Coronary artery (tissue), 2 donors: ENCODE measurements at places on chromosomes 5 and 9.

GRCh38 chr5:7941692-7942091, 72.7 kb downstream of the MTRR start:
- no peak for DNase-seq

DNA sequence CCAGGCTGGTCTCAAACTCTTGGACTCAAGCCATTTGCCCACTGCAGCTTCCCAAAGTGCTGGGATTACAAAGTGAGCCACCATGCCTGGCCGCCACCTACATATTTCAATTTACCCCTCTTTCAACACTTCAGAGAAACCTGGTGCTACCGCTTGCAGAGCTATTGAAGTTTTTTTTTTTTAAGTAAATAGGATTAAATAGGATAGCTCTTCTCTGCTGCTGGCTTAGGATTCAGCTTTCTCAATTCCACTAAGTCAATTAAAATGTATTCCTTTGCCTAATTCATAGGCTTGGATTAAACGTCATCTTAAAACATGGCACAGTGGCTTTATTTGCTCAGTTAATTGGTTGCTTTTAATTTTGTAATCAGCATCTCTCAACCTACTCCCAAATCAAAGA, 41.0 kb downstream of the KIAA1191 start:
- DNase-seq, result no peak

DNA sequence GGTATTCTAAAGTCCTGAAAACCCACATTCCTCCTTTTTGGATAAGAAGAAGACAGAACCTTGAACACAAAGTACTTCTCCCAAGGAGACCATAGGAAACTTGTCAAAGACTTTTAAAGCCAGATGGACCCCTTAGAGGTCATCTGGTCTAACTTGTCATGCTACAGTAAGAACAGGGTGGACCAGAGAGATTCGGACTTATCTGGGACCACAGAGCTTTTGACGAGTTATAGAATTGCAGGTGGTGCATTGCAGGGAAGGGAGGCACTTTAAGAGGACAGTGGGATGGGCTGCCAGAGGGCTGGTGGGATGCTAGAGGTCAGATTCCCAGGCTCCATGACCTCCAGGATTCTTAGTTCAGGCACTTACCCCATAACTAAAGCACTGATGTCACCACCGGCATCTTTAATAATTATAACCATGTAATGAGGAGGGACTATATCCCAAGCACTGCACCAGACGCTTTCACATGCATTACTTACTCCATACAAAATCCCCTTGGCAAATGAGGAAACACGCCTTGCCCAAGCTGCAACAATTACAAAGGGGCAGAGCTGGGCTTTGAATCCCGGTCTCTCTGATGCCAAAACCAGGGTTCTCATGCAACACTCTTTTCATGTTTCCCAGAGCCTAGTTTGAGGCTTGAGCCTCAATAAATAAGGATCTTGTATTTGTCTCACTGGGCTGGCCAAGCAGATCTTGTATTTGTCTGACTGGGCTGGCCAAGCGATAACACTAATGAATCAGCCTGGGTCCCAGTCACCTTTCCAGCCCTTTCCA, 12.8 kb upstream of the GPX3 start:
- DNase-seq, result no peak

- DNase-seq, result peak; percentile 67
Measured at GRCh38 chr5:132223861-132224260, 3.8 kb downstream of the P4HA2 start.

DNA sequence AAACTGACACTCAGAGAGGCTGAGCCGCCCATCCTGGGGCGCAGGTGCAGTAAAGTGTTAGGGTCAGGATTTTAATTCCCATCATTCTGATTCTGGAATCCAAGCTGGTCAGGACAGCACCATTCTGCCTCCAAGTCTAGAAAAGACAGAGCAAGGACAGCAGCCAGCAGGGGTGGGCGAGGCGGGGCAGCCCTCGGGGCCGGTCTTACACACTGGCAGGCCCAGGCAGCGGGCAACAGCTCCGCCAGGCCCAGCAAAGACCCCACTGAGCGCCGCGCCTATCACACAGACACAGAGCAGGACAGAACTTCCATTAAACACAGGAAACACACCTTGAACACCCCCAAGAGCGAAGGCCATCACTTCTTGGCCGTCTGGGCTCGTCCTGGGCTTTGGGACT, 66.5 kb upstream of the RXRA start:
- DNase-seq, result no peak

- DNase-seq, result no peak
Measured at GRCh38 chr9:83451308-83451707, 86.9 kb downstream of the FRMD3 start.

DNA sequence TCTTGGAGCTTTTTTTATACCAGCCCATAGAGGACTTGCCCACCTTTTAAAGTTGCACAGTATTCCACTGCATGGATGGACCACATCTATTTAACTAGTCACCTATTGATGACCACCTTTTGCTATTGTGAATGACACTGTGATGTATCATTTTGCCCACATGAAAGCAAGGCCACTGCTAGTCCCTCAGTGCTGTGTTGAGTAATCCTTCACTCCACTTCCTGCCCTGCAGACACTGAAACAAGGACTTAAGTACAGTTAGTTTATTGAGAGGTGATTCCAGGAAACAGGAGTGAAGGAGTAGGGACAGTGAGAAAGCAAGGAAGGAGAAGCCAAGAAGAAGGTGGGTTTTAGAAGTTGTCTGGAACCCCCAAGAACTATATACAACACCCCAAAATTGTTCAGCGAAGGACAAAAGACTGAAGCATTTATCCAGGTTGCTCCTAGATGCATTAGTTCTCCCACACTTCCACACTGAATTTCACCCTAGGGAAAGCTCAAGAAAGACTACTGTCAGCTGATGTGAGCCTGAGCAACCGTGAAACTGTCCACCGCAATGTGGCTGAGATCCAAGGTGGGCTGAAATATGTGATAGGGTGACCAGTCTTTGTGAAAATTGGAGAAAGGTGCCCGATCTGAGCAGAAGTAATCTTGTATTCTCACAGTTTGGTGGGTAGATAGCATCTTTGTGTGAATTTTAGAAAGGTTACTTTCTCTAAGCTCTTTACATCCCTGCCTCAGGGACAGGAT, 45.2 kb upstream of the ANKRD31 start:
- DNase-seq, result no peak

DNA sequence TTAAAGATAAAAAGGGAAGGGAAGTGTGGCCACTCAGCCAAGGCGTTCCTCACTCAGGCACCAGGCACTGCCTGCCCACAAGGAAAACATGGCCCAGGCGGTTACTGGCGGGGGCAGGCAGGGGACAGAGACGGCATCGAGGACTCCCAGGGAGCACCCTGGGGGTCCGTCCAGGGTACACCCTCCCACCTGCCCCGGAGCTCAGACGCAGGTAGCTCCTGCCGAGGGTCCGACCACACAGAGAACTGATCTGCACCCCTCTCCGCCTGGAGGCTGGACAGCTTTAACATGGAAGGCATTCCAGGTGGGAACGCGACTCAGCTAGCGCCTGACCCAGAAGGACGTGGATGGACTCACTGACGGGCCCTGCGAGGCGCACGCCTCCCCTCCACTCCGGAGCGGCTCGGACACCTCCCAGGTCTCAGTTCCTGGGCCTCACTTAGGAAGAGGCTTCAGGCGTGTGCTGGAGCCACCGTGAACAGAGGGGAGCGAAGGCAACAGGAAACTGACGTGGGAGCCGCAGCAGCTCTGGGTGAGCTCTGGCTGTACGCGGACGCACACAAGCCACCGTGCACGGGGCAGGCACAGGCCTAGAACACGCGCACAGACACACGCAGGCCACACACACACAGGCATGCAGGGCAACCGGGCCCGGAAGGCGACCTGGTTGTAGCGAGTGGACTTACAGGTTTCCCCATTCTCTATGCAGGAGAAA, 47.5 kb downstream of the NKD2 start:
- no peak for DNase-seq

GRCh38 chr5:113433862-113434612, 752 bp downstream of the TSSK1B start:
- no peak for DNase-seq

DNA sequence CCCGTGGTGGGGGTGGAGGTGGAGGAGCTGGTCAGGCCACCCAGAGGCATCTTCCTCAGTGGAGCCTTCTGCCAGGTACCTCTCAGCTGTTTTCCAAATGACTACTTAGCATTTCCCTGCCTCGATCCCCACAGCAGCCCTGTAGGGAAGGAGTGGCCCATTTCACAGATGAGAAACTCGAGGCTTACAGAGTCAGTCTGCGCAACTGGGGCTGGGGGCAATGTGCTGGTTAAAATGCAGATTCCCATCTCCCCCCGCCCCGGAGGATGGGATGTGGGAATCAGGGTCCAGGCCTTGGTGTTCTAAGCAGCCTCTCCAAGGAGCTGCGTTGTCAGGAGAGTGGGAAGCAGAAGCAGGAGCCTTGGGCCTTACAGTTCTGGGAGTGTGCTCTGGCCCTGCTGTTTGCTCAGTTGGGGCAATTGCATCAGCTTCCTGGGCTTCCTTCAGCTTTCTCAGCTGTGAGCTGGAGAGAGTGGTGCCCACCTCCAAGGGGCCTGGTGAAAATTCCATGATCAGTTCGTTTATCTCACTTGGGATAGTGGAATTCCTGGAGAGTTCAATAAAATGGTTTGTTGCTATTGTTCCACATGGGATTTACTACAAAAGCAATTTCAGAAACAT, 19.4 kb downstream of the ERGIC1 start:
- DNase-seq, result no peak

GRCh38 chr5:151096001-151096373, 15.2 kb upstream of the TNIP1 start:
- DNase-seq, result no peak

GRCh38 chr5:146630472-146630871, 114.5 kb upstream of the GPR151 start:
- DNase-seq, result no peak
